ENCODE measurements at places on chromosomes 3 and 15.

DNA sequence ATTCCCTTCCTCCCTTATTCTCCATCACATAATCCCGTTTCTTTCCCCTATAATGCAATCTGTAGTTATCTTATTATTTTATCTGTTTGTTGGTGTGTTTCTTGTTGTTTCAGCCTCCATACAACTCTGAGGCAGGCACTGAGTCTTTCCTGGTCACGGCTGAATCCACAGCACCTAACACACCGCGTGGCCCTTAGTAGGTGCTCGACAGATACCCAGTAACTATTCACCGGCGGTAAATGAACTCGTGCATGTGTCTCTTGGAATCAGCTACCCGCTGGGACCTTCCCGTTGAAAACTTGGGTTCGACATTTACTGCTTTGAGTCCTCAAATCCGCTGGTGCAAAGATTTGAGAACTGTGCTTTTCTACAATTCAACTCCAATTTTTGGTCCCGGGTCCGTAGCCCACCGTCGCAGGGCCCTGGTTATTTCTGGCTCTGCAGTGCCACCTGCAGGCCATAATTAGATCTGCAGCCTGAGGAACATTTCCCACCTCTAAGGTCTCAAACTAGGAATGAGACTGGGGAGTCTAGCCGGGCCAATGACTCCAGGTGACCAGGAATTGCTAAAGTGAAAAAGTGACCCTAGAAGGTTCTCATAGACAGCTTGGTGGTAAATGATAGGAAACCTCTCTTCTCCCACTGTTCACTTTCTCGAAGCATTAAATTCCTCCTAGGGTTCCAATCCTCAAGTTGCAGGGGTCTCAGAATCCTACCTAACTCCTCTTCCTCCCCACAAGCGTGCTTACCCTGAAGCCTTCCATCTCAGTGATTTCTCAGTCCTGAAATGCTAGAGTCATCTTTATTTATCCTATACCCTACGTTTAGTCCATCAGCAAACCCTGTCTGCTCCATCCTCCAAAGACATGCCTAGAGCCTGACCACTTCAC, 40.0 kb upstream of the TRH start:
- DNase-seq: peak; percentile 6

DNA sequence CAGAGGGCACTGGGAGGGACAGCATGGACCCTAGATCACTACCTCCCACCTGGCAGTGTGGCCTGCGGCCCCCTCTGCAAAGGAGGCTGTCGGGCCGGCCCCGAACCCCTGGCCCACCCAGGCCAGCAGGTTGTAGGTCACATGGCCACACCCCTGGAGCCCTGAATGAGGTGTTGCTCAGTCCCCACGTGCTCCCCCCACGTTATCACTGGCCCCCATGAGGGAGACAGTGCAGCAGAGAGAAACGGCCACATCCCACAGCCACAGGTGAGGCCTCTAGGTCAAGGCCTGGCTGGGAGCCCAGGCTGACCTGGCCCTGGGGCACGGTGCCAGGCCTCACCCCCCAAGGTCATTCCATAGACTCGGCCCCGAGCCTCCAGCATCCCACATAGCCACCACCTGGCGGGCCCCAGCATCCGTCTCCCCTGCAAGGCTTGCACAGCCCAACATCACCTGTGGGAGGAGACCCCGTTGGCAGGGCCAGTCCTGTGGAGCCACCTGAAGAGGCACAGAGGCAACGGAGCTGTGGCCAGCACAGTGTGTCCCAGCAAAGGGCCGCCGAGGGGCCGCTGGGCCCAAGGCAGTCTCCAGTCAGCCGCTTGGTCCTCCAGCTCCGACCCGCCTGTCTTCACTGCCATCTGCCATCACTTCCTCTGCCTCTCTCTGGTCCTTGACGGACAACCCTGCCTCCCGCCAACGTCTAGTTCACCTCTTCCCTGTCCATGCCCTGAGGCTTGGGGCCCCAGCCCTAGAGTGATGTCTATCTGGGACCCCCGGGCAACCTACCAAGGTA, 53.1 kb downstream of the DNAJB8 start:
- no peak for DNase-seq

DNA sequence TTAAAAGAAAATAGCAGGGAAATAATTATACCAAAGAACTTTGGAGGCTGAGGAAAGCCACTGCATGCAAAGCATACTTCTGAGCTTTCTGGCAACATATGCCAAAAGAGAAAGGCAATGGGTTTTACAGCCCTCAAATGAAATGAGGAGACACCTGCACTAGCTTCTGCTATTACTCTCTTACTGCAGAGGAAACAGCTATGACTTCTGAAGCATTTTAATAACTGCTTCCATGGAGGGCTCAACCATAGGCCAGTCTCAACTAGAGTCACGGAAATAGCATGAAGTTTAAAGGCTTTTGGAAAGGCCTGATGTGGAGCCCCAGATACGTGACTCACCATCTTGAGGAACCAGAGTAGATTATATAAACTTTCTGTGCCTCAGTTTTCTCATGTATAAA, 114.8 kb downstream of the OXNAD1 start:
- no peak for DNase-seq

- no peak for DNase-seq
Observed at GRCh38 chr3:87898971-87899370, 159.8 kb downstream of the CGGBP1 start.

DNA sequence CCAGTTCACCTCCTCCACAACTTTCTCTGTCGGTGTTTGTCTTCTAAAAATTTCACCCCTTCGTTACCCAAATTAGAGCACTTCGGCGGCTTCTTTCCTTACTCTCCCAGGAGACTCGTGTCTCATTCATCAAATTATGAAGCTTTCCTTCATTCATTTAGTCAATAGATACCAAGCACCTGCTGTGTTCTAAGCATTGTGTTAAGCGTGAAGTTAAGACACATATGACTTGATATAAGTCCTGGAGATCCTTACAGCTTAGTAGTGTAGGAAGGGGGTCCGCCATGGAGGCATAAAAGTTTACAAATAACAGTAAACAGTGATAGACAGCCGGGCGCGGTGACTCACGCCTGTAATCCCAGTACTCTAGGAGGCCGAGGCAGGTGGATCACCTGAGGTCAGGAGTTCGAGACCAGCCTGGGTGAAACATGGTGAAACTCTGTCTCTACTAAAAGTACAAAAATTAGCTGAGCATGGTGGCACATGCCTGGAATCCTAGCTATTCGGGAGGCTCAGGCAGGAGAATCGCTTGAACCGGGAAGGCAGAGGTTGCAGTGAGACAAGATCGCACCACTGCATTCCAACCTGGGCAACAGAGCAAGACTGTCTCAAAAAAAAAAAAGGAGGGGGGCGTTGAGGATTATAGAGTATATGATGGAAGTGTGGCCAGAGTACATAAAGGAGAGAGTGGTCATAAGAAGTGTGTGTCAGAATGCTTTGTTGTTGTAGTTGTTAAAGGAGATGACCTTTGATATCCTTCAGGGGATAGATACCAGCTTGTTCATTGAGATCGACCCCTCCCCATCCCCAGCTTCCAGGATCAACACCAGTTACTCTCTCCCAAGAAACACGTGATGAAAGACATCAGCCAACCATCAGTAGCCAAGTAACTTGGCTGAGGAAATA, 744 bp upstream of the CCDC32 start:
- no peak for DNase-seq

All from hypothalamus (tissue), 51 donors.